ENCODE measurements at places on chromosomes 4 and X. TPM values are rescaled to one million over a fixed set of nuclear protein-coding genes. Genes with fewer than 3 reads are reported as not detected.

DNA sequence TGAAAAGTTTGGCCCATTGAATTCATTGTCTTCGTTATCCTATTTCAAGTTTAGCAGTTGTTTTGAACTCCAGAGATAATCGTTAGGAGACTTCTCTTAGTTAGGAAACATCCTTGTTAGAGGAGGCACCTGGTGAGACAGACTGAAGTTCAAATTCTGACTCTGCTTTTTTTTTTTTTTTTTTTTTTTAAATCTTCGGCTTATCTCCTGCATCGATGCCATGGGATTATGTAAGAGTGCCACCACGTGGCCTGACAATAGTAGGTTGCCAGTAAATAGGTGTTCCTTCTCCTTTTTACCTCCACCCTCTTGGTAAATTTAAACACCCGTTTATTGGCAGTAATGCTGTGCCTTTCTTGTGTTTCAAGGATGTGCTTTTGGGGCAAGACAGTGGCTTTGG lies 149.3 kb downstream of the SOWAHB start:
- no peak for DNase-seq

DNA sequence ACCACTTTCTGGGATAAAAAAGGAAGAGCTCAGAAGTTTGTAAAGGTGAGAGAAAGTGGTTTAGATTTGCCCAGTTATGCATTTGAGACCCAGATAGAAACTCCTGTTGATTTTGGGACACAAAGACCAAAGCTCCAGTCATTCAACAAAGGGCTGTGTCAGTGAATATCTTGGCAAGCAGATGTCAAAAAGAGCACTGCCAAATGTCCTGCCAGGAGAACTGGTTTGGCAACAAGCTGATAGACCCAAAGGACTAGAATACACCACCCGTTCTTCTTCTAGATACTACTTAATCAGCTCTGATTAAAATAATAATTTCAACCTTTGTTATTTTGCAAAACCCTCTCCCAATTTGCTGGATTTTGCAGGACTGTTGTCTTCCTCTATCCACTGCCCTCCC lies 121.4 kb downstream of the NHS start:
- DNase-seq, result no peak

DNA sequence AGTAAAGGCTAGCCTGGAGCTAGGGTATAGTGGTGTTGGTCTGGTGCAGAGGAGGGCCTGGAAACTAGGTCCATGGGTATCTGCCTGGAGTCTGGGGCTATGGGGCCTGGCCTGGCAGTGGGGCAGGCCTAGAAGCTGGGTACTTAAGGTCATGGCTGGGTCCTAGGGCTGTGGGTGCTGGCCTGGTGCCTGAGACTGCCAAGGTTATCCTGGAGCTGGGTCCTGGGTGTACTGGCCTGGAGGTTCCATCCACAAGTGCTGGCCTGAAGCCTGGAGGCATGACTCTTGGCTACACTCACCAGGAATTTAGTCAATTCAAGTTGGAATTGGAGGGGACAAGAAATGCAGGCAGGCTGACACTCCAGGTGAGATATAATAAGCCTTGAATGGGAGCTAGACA lies 108.4 kb upstream of the ZCCHC13 start:
- DNase-seq, result no peak

- no peak for DNase-seq
Observed at GRCh38 chr4:114921790-114922591, 191.4 kb downstream of the NDST4 start.

DNA sequence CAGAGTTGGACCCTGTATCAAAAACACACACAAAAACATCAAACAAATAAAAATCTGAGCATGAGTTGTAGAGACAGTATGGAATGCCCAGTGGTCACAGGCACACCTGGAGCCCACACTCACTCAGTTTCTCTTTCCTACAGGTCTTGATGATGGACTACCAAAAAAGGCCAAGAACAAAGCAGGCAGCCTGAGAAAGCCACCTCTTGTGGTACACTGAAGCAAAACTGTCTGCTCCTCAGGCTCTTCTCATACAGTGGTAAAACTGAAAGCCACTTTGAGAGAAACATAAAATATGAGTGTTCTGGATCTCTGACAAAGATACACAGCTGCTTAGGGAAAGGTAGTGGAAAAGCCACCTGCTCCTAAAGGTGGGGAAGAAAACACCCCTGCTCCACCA lies 1206.9 kb downstream of the FSTL5 start:
- no peak for DNase-seq

- no peak for DNase-seq
Observed at GRCh38 chr4:144948009-144948408, 150.0 kb downstream of the ANAPC10 start.

DNA sequence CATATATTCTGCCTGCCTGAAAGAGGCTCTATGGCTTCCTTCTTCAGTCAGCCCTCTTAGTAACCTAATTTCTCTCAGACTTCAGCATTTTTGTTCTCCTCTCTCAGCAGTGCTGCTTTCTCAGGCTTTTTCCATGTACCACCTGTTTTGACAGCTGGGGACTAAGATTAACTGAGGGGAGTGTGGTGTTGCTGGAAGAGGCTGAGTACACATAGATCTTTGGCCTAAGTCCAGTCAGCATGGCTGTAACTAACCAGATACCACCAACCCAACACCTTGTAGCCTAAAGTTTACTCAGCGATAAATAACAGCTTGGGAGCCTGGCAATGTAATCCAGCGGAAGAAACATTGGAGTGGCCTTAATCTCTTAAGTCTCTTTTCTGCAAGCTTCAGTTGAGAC lies 85.5 kb downstream of the RTL3 start:
- DNase-seq, result no peak

- DNase-seq, result no peak
Observed at GRCh38 chrX:45852884-45853283, 652.2 kb upstream of the DIPK2B start.

DNA sequence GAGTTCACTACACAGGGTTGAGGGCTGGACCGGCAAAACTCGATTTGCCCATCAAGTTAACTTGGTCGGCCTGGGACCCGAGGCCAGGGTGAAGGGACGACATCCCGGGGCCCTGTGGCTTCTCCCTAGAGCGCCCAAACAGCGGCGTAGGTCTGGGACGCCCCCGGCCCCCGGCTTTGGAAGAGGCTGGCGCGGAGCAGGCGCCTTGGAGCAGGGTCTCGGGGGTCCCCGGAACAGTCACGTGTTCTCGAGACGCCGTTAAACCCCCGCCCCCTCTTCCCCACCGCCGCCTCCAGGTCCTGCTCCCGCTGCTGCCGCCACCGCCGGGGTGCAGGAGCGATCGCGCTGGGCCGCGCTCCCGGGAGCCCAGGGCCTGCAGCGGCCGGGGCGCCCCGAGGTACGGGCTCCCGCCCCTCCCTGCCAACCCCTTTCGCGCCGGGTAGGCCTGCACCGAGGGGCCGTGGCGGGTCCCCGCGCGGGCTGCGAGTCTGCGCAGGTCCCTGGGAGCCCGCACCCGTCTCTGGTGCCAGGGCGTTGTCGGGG lies at the start of gene NPY5R:
Gene NPY5R (plus strand): TSS at position 289 of the 543 bp plus-strand sequence. CDS start 6,382 bp downstream, outside the sequence.
- peak; percentile 18 for DNase-seq

Gene FAT4
- 26.6 TPM for total RNA-seq

Gene GAGE12J
- total RNA-seq, result not detected

Gene MAB21L2
- 3.5 TPM for total RNA-seq

All from neural crest cell (in vitro differentiated cells).